ENCODE measurements at places on chromosomes 12 and 14.

DNA sequence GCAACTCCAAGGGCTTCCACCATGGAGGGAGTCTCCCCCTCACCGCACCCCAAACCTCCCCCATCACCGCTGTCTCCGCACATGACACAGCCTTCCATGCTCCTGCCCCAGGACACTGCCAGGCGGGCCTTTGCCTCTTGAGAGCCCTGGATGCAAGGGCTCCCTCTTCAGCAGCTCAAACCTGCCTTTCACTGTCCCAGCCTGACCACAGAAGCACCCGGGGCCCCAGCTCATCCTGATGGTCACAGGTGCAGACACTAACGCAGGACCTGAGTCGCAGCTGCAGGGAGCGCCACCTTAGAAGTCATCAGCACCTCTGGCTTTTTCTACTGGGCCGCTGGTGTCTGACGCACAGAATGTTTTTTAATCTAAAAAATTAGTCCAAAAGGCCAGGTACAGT, 54.0 kb downstream of the SYNE3 start:
- DNase-seq = no peak

DNA sequence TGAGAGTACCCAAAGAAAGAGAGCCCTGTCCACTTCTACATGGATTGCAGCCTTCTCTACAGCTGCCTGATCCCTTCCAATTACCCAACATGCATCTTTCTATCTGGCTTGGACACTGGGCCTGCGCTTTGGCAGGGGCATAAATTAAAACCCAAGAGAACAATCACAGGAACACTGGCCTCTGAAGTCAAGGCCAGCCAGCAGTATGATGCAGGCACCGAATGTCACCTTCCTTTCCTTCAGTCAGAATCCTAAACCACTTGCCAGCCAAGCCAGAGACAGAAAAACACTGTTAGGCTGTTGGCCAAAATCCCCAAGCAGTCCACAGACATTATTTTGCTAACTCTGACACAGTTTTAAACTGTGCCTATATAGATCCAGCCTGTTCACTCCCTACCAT, 113.7 kb downstream of the DUSP6 start:
- DNase-seq = no peak

- DNase-seq = no peak
Measured at GRCh38 chr14:100328495-100329163, 5.5 kb downstream of the SLC25A47 start.

DNA sequence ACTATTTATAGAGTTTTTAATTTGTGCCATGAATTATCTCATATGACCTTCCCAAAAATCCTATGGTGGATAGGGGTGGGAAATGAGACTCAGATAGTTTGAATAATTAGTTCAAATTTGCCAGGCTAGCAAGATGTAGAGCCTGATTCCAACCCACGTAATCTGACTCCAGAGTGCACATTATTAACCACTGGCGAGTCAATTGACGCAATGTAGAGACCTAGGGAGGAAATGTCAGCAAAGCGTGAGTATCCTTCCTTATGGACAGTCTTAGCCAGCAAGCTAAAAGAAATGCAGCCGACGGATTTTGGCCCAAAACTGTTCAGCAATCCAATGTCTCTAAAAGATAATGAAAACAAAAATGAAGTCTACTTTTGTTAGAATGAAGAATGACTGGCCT, 193.3 kb upstream of the KRR1 start:
- no peak for DNase-seq

DNA sequence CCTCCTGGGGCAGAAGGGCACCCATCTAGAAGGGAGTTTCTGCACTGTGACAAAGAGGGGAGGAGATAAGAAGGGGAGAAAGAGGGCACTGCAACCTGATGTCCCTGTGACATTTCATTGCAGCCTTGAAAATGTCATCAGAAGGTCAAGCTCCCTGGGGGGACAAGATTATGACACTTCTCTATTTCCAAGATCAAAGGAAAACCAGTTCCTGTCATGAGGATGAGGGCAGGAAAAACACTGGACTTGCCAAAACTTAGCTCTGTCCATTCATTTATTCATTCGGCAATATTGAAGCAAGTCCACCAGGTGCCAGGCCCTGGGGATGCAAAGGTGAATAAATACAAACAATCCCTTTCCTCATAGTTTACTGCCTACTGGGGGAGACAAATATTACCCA, 138.4 kb upstream of the CDKN3 start:
- no peak for DNase-seq

DNA sequence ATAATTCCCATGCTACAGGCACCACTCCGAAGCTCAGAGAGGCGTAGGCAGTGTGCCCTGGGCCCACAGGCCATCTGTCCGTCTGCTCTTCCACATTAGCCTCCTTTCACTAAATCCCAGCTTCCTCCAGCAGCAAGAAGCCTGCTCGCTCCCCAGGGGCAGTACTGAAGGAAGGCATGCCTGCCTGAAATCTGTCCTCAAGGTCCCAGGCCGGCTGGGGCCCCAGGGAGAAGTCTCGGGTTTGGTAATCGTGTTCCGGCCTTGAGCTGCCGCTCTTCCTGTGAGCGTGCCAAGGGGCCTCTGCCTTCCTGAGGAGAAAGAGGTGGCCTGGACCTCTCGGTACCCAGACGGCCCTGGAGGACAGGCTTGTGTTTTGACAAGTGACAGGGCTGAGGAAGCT, 15.2 kb upstream of the DLK1 start:
- DNase-seq = no peak

DNA sequence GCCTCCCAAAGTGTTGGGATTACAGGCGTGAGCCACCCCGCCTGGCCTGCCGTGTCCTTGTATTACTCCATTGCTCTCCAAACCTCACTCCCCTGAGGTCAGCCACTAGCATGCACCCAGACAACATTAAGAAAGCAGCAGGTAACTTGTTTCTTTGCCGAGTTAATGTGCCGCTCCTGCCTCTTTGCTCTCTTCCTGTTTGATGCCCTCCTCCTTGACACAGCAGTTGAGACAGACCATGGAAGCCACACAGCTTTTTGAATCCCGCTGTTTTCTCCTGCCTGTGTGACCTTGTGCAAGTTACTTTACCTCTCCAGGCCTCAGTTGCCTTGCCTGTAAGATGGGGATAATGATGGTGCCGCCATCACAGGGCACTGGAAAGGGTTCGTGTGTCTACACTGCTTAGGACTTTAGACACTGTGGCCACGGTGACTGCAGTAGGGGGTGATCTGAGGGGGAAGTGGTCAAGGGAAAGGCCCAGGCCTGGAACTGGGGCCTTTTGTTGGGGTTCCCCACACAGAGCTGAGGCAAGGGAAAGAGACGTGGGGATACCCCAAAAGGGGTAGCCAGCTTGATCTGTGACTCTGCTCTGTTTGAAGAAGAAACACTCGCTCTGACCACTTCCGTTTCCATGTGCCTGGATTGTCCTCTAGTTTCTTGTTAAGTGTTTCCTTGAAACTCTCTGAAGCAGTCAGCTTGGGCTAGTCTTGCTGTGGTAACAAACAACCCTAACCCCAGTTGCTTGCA, 69.3 kb downstream of the RIN3 start:
- no peak for DNase-seq

DNA sequence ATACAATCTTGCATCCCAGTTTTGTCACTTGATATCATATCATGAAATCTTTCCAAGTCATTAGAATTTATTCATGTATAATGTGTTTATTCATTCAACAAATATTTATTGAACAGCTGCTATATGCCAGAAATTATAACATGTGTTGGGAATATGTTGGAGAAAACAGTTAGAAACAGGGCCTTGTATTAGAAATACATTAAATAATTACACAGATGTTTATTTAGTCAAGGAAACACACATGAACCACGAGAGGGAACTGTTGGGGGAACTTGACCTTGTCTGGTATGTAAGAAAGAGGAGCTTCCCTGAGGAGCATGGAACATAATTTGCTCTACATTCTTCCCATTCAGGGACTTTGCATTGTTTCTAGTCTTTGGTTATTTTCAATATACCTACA, 191.7 kb upstream of the FRMD6 start:
- no peak for DNase-seq

- no peak for DNase-seq
Measured at GRCh38 chr12:130218682-130219081, 56.4 kb downstream of the FZD10 start.

DNA sequence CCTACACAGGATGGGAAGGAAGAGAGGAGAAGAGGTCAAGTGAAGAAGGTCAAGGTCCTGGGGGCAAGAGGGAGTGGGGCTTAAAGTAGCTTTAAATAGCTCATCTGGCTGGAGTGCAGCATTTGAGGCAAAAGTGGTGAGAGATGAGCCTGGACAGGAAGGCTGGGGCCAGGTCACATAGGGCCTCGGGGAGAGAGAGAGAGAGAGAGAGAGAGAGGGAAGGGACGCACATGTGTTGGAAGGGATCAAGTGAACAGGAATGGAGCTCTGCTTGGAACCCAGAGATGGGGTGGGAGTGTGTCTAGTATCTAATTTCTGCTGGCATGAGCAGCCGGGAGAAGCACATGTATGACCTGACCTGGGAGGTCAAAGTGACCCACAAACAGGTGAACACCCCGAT, 407.5 kb downstream of the MED13L start:
- no peak for DNase-seq

DNA sequence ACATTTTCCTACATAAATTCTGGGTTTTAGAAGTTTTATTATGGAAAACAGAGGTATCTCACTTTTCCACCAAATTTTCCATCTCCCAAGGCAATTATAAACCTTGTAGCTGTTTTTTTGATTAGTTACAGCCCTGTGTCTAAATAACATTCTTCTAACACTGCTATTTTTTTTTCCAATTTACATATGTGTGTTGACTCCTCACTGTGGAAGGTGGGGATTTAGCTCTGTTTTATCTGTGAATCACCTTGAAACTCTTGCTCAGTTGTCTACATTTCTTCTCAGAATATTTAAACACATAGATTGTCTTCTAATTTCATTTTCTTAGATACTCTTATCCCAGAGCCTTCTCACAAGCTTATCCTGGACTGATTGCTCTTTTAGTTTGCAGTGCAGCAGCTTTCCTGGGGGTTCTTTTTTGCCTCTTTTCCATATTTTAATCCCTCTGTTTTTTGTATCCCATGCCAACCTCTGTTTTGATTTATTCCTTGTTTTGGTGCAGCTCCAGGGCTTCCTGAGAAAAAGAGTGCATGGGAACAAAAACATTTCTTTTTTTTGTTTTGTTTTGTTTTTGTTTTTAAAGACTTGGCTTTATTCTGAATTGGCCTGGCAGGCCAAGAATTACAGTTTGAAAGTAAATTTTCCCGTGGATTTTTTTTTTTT, 36.7 kb downstream of the TBC1D15 start:
- DNase-seq = no peak

GRCh38 chr14:105034315-105035039, 13.6 kb upstream of the CDCA4 start:
- DNase-seq = no peak

GRCh38 chr12:30181334-30181733, 397.6 kb upstream of the TMTC1 start:
- no peak for DNase-seq

- no peak for DNase-seq
Measured at GRCh38 chr14:78245238-78245637, 75.1 kb downstream of the NRXN3 start.

DNA sequence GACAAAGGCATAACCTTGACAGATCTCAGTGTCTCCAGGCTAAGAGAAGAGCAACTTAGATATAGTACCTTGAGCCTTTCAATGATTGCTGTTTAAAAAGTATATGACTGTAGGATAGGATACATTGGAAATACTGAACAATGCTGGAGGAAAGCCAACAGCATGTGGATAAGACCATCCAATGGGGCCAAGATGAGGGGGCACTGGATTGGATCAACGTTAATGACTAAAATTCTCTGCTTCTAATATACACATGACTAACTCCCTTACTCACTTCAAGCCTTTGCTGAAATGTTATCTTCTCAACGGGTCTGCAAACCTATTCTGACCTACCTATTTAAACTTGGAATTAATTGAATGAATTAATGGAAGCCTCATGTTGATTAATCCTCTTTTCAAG, 354.9 kb downstream of the RAD51B start:
- no peak for DNase-seq

- no peak for DNase-seq
Measured at GRCh38 chr14:70906793-70907175, 475 bp upstream of the PCNX1 start.

- no peak for DNase-seq
Measured at GRCh38 chr12:56884421-56884820, 49.8 kb downstream of the SDR9C7 start.

DNA sequence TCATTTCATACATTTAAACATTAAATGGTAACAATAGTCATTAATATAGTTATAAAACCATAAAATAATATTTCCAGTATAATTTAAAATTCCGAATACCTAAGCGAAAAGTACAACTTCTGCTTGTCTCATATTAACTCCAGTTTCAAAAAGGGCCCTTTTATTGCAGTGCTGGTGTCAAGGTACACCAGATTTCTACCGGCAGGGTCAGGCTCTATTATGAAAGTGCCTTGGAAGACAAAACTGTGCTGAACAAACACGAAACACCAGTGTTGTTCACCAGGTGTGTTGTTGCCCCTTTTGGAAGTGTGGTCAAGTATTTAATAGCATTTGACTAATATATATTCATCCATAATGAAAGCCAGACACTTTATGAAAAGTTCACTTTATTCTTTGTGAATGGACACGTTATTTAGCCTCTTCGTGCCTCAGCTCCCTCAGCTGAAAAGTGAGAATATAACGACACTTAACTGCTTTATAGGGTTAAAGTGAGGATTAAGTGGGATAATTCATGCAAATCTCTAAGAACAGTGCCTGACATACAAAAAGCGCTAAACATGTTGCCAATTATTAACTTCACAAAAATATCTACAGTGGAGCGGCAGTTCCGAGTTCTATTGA, 20.3 kb upstream of the GNS start:
- DNase-seq = no peak

DNA sequence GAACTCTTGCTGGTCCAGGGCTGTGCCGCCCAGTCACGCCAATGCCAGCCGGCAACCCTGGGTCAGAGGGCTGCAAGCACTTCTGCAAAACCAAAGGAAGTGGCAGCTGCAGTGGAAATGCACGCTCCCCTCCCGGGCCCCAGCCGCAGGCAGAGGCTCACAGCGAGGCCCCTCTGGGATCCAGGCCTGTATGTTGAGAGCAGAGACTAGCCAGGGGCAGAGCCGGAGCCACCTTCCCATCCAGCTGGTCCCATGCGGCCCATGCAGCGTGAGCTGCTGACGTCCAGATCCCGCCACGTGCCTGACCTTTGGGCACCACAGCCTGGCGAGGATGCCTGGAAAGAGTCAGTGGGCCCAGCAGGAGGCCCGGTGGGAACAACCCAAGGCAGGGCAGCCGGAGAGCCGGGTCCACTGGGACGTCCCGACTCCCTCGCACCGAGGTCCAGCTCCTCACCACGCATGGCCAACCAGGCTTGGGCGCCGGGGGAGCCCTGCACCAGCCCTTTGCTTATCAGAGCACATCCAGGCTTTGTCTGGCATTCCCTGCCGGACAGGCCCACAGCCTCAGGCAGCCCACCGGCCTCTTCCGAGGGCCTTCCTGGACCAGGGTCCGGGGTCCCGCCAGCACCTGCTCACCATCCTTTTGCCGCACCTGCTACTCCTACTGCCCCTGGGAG, 4.3 kb downstream of the GPR132 start:
- no peak for DNase-seq

DNA sequence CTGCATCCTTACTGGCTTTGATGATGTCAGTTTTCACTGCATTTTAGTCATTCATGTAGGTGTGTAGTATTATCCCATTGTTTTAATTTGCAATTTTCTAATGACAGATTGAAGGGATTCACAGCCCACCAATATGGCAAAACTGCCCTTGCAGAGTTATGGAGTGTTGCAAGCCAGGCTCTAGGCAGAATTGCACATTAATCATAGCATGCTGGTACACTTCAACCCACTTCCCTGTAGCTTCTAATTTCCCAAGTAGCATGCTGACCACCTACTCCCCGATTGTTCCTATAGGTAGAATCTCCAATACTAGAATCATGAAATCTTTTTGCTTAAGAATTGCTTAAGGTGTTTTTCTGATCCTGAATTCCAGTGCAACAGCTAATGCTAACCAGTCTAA, 5.2 kb upstream of the RNASE6 start:
- DNase-seq = no peak

GRCh38 chr12:752695-753610, 574 bp downstream of the WNK1 start:
- DNase-seq = peak; percentile 48
